ENCODE measurements at places on chromosomes 2 and 18.

- DNase-seq = no peak
These were observed 9.5 kb upstream of the BCL2L11 start for GRCh38 chr2:111111101-111111755.

- DNase-seq = no peak
These were observed 9.8 kb upstream of the CPS1 start for GRCh38 chr2:210546424-210547208.

GRCh38 chr2:62660582-62661262 is 44.8 kb upstream of the EHBP1 start:
- no peak for DNase-seq

DNA sequence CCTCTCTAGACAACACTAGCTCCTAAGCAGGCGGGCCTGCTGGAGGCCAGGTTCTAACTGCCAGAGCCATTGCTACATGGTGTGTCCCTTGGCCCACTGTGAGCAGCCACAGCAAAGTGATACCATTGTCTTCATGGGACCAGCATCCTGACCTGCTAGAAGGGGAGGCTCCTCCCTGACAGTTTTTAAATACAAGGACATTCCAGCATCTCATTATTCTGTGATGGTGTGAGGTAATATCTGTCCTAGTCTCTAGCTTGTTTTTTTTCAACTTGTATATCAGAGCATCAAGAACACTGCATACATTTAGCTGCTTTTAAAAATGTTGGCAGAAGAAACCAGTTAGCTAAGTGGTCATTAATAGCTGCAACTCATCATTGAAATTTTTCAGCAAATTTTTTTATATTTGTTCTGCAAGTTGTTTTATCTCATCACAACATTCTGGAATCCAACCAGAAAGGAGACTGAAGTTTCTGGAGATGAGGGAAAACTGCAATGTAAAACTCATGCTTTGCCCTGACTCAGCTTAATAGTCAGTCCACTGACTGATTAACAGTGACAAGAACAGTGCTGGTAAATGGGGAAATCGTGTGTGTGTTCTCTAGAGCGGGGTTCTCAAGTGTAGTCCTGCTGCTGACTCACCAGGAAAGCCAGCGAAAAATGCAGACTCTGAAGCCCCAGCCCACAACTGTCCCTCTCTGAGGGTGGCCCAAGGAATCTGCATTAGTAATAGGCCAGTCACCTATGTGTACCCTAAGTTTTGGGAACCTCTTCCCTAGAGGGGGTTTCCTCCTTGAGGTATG is 17.8 kb downstream of the MAPRE3 start:
- DNase-seq = no peak

GRCh38 chr2:132670496-132671150 is 618 bp upstream of the LYPD1 start:
- DNase-seq = no peak

- DNase-seq = no peak
These were observed 2.6 kb downstream of the GPR35 start for GRCh38 chr2:240627736-240628506.

- no peak for DNase-seq
These were observed 234.6 kb downstream of the EIPR1 start for GRCh38 chr2:3142961-3143571.

DNA sequence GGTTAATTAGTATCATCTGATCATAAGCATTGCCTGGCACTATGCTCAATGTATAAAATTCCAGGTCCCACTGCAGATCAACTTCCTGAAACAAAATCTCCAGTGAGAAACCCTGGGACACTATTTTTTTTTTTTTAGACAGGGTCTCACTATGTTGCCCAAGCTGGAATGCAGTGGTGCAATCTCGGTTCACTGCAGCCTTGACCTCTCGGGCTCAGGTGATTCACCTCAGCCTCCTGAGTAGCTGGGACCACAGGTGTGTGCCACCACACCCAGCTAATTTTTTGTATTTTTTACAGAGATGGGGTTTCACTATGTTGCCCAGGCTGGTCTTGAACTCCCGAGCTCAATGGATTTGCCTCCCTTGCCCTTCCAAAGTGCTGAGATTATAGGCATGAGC is 31.1 kb downstream of the DTNB start:
- DNase-seq = no peak

- DNase-seq = no peak
These were observed 23.5 kb downstream of the B3GNT7 start for GRCh38 chr2:231418820-231419640.

DNA sequence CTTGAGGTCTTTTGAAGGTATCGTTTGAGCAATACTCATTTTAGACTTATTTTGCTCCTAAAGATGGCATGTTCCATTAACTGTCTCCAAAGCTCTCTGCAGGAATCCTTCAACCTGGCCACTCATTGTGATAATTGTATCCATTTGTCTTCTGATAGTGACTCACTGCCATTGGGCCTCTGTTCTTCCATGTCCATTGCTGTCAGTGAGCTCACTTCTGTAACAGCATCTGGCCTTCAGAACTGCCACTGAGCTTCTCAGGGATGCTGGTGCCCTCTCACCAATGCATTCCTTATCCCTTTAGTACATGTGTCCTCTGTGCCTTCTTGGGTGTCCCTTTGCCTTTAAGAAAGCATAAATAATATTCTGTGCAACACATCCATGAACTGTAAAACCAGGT is 71.6 kb downstream of the MREG start:
- no peak for DNase-seq
